ENCODE measurements at places on chromosomes 5 and 9. TPM values are rescaled to one million over a fixed set of nuclear protein-coding genes. Genes with fewer than 3 reads are reported as not detected.

HCN1 gene
- total RNA-seq: under 0.01 TPM

ADAMTS13 gene
- 1.8 TPM for total RNA-seq

PRRX2 gene
- 92.7 TPM for total RNA-seq

PCDHGA9 gene
- total RNA-seq: 7.1 TPM

SEC16A gene
- 53.5 TPM for total RNA-seq

DPM2 gene
- total RNA-seq: 10.2 TPM

PSD2 gene
- total RNA-seq: 0.36 TPM

SOWAHA gene
- total RNA-seq: not detected

CCDC192 gene
- not detected for total RNA-seq

PLAC8L1 gene
- not detected for total RNA-seq

C6 gene
- not detected for total RNA-seq

GAPT gene
- total RNA-seq: not detected

PDGFRB gene
- 543 TPM for total RNA-seq

CCNI2 gene
- total RNA-seq: not detected
